Hippocampal formation (tissue), 2 donors: ENCODE measurements at places on chromosomes 6 and 20.

DNA sequence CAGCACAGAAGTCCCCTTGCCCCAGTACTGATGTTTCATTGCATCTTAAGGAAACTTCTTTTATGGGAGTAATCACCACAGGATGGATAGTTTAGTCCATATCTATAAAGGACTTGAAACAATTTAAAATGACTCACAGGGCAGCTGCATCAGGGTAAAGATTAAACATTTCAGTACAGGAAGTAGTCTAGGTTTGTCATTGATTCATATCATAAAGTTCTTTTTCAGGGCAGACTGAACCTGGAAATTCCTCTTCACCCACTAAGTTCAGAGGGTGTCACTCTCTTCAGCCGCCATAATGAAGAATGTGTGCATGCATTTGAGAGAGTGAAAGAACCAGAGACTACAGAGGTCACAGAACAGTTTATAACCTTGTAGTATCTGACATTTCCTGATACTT, 296.3 kb upstream of the JAG1 start:
- DNase-seq, result no peak

DNA sequence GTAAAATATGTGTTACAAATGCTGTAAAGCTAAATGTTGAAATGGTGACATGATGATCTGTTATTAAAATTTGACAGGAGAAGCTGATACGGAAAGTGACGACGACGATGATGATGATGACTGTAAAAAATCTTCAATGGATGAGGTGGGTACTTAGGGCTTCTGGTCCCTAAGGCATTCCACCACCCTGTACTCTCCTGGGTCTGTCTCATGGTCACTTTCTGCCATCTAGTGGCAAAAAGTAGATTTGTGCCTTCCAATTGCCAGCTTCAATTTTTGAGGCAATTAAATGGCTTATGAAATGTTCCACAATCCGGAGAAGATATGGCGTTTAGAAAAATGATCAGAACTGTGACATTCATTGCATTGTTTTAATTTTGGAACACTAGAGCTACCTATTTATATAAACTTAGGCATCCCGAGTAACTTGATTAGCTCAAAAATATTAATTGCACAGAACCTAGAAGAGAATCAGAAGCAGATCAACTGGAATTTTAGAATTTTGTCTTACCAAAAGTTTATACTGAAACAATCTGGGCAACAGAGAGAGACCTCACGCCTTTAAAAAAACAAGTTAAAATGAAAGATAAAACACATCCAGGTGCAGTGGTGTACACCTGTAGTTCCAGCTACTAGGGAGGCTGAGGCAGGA, 346.5 kb upstream of the PLCB4 start:
- peak; percentile 68 for DNase-seq

- DNase-seq, result no peak
Observed at GRCh38 chr20:51333446-51333845, 209.1 kb downstream of the NFATC2 start.

GRCh38 chr6:5155906-5156305, 70.8 kb downstream of the PPP1R3G start:
- no peak for DNase-seq

- DNase-seq, result no peak
Observed at GRCh38 chr6:95431637-95432228, 145.6 kb upstream of the MANEA start.

DNA sequence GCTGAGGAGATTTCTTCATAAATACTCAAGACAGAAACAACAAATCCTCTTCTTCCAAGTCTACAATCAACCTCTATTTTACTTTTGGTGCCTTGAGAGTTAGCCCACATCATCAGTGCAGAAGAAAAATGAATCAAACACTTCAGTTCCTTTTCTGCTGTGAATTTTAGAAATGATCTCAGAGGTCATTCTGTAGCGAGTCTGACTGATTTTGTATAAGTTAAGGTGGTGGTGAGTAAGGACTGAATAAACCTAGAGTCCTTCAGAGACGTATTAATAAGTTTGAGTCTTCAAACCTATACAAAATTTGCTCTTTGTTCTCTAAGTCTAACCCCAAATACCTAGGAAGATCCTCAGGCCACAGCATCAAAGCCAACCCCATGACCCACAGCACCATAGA, 33.1 kb upstream of the NT5E start:
- no peak for DNase-seq

DNA sequence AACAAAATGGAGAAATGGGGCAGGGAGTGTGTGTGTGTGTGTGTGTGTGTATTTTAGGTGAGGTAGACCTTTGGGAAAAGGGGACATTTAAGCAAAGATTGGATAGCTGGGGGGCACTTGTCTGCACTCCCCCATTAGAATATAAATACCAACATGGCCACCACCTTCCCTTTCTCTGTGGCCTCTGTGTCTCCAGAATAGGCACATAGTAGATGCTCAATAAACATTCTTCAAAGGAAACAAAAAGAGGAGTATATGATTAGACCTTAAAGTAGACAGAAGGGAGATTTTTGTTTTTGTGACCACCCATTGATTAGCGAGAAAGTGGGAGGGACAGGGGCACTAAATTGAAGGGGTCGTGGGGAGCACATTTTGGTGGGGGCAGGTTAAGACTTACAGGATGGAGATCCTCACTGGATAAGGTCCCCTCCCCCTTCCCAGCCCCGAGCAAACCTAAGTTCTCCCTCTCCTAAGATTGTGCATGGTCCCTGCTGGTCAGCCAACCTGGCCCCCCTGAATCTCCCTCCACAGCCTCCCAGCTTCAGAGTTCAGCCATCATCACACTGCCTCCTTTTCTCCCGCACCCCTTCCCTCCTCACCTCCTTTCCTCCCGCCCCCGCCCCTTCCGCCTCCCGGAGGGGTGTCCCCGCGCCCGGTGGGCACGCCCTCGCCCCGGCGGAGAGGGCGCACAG, 514 bp upstream of the TSHZ2 start:
- DNase-seq, result no peak

GRCh38 chr6:148565321-148565926, 181.4 kb upstream of the UST start:
- DNase-seq, result no peak

GRCh38 chr6:41682497-41683272, 44.4 kb downstream of the MDFI start:
- no peak for DNase-seq

DNA sequence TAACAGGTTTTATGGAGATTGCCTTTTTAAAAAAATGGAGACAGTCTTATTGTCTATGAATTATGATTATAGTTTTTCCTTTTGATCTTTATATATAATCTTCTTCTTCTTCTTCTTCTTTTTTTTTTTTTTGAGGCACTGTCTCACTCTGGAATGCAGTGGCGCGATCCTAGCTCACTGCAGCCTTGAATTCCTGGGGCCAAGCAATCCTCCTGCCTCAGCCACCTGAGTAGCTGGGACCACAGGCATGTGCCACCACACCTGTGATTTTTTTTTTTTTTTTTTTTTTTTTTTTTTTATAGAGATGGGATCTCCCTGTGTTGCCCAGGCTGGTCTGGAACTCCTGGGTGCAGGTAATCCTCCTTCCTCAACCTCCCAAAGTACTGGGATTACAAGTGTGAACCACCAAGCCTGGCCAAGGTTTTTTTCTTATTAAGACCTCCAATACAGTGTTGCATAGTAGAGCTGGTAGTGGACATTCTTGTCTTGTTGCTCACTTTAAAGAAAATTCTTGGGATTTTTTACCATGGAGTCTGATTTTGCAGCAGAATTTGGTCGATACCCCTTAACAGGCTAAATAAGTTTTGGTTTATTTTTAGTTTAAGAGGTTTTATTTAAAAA, 46.5 kb downstream of the STK4 start:
- DNase-seq, result no peak

GRCh38 chr6:144347448-144347759, 62.3 kb downstream of the UTRN start:
- DNase-seq, result no peak

DNA sequence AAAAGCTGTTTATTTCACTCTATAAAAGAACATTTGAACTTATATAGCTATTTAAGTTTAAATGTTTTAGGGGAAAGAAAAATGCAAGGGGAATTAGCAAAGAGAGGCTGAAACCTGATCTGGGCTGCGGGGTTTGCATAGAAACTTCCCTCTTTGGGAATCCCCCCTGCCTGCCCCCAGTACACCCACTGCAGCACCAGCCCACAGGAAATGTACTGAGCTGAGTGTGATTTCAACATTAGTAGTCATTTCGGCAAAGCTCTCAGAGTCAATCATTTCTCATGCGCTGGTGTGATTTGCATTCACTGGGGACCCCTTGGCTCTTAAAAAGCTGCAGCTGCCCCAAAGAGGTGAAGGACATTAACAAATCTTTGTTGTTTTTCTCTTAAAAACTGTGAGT, 859.4 kb downstream of the MAFB start:
- no peak for DNase-seq

DNA sequence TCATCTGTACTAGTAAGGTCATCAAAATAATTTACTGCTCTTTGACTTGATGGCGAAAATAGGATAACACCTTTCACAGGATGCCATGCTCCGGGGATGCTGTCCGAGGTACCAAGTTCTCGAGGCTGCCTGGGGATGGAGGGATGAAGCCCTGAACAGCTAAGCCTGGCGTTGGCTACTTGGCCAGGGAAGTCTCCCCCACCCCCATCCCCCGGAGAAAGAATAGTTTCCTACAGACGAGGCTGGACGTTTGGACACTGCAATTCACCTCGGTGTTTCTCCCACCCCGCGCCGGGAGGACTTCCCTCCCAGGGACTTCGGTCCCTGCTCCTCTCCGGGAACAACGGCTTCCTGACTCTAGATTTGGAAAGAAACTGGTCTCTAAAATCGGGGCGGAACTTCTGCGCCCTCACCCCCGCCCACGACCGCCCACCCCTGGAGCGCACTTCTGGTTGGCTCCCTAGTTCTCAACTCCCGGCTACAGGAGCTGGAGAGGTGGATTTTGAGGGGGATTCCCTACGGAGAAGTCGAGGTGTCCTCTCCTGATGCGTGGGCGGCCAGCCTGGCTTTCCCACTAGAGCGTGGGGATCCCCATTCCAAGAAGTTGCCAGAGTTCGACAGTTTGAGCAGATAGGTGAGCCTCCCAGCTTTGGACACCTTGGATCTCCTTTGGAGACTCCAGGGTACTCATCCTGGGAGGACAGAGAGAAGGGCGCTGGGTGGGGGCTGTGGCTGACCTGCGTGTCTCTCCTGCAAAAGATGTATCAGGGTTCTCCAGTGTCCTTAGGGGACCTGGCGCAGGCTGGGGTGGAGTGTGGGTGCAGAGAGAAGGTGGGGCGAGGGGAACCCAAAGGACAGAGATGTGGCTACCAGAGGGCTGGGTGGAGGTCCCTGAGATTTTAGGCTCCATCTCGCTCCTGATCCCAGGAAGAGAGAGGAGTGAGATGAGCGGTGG, 1.1 kb downstream of the PCSK2 start:
- no peak for DNase-seq

DNA sequence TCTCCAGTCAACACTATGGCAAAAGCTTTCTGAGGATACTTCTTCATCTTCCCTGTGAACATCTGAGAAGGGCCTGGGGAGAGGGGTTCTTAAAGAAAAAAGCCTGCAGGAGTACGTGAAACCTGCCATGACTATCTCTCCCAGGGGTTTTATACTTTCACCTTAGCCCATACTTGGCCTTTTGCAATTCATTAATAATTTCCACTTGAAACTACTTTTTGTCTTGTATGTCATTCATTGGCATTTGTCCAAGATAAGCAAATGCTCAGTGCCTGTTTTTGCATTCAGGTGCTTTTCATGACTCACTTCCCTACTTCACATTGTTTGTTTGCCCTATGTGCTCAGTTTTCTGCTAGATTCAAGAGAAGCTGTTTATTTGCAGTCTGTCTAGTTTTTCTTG, 580.3 kb upstream of the GJE1 start:
- DNase-seq, result no peak

DNA sequence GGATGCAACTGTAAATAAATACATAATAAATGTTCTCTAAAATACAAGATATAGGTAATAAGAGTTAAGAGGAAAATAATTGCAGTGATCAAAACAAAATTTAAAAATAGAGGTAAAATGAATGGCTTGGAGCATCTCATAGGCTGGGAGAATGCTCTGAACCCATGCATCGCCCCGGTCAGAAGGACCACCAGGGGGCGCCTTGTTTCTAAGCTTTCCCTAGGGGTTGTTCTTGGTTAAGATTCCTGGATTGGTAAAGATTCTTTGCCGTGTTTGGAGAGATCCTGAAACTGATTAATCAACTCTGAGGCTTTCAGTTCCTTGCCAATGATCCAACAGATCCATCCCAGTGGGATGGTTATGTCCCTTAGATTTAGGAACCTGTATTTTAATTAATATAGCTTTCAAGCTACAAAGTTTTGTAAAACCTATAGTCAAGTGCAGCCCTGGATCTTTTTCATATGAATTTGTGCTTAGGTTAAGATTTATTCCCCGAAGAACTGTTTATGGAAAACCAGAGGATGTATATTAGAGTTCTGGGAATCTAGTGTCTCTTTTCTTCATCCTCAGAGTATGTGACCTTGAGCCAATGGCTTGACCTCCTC, 45.3 kb upstream of the PRELID3B start:
- DNase-seq, result peak; percentile 45

- DNase-seq, result no peak
Observed at GRCh38 chr20:16703570-16703969, 26.3 kb upstream of the SNRPB2 start.
